ENCODE measurements at places on chromosomes 1 and 21.
A peak's percentile ranks its signal among the peaks of the same experiment; 100 is the strongest.

GRCh38 chr21:43904331-43904781, 39.3 kb downstream of the AGPAT3 start:
- no peak for DNase-seq

GRCh38 chr21:26840201-26840600, 5.0 kb downstream of the ADAMTS1 start:
- no peak for DNase-seq

- no peak for DNase-seq
Observed at GRCh38 chr1:171138980-171139379, 46.1 kb upstream of the FMO2 start.

DNA sequence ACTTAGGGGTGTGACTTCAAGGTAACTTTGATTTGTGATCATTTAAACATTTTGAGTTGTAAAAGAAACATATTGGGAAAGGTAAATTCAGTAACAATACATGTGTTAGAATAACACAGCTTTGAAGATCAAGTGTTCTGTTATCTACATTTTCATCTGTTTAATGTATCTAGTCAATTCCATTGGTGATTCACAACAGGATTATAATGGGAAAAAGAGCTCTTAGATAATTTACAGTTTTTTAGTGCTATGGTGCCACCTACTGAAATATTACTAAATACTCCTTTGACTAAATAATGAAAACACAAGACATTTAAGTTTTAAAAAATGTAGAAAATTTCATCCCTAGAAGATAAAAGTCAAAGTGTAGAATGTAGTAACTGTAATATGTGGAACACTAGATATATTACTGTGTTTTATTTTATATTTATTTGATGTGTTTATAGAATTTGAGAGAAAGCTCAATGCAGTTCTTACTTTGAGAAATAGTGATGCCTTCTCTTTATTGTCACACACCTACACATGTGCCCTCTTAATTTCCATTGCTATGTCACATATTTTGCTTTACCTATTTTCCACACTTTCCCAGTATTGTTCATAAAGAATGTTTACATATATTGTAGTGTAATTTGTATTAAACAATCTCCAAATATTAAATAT, 47.4 kb downstream of the PTPRC start:
- DNase-seq = no peak

- DNase-seq = no peak
Observed at GRCh38 chr1:218369688-218370511, 24.8 kb downstream of the TGFB2 start.

DNA sequence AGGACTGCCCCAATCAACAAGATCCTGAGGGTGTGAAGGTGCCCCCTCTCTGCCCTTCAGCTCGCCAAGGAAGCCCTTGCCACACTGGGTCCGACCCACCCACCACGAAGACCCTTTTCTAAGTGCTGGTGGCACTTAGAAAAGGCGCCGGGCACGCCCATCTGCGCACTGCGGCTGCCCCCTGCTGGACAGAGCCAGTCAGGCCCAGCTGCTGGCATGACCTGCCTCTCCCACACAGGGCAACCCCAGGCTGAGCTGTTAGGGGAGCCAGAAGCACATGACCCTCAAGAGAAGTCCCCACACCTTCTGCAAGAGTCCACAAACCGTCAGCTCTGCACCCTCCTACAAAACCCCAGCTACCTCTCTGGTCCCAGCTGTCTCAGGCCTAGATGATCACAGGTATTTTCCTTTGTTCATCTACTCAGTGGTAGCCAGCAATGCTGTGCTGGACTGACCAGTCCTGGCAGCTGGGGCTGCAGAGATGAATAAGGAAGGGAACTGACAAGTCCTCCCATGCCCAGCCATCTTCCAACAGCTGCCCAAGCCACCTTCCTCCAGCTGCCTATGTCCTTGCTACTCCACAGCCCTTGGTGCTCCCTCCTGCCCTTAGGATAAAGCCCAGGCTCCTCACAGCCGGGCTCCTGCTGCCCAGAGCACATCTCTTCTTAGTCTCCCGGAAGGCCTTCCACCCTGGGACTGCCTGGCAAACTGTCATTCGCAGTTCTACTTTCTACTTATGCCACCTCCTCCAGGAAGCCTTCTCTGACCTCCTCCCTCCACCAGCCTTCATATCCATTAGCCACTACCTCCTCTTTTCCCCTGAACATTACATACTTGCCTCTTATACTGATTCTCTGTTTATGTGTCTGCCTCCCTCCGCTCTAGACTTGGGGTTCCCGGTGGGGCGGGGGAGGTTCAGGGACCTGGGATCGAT, 39.8 kb upstream of the ZC3H12A start:
- DNase-seq = peak; percentile 74

- DNase-seq = no peak
Observed at GRCh38 chr1:233603478-233603877, 10.4 kb upstream of the KCNK1 start.

GRCh38 chr1:9315411-9316079, 22.9 kb downstream of the SPSB1 start:
- DNase-seq = no peak

DNA sequence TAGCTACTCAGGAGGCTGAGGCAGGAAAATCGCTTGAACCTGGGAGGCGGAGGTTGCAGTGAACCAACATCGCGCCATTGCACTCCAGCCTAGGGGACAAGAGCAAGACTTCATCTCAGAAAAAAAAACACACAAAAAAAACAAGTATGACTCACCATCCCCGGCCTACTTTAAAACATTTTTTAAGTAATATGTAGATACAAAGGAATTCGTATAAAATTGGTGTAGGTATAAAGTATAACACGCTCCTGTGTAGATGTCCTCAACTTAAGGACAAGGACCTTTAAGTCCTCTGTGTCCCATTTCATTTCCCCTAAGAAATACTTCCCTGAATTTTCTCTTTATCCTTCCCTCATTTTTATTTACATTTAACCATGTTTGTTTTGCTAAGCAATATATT, 73.4 kb upstream of the PKN2 start:
- no peak for DNase-seq

GRCh38 chr21:37915941-37916309, 332 bp downstream of the KCNJ6 start:
- peak; percentile 13 for DNase-seq

DNA sequence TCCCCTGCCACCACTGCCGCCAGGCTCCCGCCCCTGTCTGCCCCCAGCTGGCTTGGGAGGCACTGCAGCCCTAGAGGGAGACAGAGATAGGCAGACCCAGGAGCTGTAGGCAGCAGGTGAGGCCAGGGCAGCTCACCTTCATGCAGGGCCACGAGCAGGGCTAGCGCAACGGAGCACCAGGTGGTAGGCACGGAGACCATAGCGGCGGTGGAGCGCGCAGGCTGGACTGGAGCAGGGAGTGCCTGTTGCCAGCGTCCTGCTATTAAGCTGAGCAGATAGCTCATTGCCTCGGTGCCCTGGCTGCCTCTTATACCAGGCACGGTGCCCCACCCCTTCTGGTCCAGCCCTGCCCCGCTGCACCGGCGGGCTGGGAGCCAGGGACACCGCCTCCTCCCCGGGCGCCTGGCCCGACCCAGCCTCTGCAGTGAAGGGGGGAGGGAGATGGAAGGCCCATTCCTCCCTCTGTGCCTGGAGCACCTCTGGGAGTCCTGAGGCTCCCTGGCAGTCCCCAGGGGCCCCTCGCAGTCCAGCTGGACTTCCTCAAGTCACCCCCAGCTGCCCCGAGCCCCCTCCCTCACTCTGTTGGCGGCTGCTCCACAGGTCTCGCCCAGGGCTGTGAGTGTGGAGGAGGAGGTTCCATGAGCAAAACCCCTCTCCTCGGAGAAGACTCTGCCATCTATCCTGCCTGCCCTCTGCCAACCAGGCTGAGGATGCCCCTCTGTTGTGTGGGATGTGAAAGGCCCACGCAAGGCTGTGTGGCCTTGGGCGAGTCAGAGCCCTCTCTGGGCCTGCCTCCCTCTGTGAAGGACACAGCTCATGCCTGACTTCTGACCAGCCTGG, at the start of gene EDN2:
Gene EDN2 (minus strand): TSS at position 282 of the 840 bp plus-strand sequence. CDS start 82 bp downstream, at position 200.
- peak; percentile 39 for DNase-seq

DNA sequence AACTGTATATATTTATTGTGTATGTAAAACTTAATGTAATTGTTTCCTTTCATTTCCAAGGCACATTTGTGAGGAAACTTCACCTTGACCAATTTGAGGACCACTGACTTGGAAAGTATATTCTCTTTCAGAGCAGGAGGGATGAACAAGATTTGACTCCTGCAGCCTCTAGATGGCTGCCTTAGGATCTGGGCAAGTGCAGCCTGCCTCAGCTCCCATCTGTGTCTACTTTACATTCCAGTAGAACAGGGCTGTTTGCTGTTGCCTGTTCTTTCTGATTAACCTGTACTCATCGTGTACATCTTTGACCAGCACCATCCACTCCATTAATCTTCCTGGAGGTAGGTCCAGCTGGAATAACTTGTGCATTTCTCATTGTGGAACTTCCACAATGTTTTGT, 312.8 kb downstream of the HLX start:
- DNase-seq = no peak

GRCh38 chr1:29855561-29856160, 619.3 kb downstream of the PTPRU start:
- no peak for DNase-seq

- no peak for DNase-seq
Observed at GRCh38 chr21:41133874-41134522, 34.0 kb upstream of the BACE2 start.

DNA sequence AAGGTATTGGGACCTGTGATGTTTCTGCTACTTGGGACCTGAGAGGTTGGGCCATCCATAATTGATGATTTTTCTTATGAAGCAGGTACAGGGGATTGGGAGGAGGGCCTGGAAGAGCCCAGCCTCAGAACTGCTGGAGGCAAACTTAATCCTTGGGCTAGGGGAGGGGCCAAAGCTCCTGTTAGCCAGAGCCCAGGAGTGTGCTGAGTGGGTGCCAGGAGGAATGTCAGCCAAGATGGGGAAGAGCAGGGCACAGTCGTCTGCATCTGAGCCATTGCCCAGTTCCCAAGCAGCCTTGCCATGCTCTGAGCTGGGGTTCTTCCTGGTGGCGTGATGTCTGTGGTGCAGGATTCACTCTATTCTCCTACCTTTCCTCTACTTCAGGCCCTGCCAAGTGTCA, 5.8 kb downstream of the MAPKAPK2 start:
- no peak for DNase-seq

GRCh38 chr1:23083714-23084480, 64.6 kb downstream of the KDM1A start:
- DNase-seq = no peak

DNA sequence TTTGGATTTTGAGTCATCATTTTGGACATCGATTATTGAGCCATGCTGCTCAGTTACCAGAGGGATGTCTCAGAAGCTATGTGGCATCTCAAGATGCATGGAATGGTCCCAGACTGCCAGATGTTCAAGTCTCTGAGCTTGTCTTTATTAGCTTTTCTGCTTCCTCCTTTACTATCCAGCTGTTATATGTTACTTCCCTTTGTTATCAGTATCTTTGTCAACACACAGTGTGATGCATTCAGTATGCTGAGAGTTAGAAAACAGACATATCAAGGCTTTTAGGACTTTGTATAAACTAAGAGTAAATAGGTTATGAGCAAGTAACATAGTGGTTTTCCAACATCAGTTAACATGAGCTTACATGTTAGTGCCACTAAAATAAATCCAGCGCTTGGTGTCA, 474.5 kb downstream of the DSCAM start:
- no peak for DNase-seq

DNA sequence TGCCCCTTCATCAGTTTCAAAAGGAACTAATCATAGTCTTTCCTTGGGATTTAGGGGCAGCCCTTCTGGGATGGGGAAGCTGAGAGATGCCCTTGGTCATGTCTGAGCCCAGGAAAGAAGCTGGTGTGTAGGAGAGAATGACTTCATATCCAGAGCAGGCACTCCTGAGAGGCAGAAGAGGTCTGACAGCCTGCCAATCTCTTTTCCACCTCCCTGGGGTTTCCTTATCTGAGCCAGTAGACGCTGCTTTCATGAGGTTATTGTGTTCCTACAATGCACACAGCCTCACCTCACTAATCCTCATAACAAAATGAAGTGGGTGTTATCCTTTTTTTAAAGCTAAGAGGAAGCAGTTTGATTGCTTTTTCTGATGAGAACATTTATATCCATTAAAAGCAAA, 14.1 kb downstream of the ROR1 start:
- DNase-seq = peak; percentile 28

DNA sequence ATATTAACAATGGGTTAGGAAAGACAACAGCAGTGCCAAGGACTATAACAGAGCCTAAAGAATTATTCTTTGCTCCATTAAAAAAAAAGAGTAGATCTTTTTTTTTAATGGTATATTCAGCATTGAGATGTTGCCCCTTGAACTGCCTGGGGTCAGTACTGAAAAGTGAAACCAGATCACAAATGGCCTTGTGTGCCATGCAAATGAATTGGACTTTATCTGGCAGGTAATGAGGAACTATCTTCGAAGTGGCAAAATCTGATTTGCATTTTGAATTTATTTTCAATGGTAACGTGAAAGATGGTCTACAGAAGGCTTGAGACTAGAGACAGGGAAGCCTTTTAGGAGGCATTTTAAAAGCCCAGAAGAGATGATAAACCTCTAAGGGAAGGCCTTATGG, 21.4 kb upstream of the PKN2 start:
- no peak for DNase-seq

DNA sequence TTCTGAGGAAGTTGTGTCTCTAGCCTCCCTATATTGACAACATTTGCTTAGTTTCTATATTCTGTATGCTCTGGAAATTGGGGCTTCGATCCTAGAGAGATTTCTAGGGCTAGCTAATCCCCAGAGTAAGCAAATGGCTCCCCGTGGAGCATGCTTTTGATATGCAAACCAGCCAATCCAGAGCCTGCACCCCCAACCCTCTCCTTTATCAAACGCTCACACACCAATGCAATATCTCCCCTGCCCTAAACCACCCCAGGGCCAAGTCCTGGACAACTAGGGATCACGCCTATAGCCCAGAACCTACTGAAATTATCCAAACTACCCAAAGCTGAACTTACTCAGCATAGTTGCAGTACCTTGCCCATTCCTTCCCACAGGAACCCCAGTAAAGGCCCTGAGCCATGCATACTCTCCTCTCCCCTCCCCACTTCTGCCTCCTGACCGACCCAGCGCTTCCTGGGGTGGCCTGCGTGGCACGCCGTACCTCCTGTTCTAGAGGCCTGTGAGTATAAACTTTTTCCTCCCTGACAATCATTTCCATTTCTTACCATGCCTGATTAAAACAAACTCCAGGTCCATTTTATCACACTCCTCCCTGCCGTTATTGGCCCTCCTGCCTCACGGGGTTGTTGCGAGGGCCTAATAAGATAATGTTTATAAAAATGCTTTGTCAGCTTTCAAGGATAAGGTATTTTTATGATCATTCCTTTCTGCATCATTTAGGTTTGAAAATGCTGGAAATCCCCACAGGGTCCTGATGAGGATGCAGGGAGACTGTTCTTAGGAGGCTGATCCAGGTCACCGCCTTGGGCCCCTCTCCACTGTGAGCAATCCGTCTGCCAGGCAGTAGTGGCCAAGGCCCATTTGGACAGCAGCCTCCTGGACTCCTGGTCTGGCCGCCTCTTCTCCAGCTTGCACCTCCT, 102.7 kb downstream of the TENT5C start:
- DNase-seq = no peak

DNA sequence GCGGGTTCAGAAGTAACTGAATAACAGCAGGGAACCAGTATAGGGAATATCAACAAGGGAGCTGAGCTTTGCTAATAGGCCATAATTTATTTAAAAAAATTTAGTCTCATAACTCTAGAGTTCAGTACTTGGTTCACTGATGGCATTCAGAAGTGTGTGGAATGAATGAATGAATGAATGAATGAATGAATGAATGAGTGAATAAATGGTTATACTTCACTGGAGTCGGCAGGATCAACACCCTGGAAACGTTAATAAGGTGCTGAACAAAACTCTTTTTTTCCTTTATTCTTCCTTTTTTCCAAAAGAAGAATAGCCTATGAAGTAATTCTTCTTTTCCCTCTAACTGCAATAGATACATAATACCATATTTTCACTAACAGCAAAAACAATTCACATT, 129.3 kb downstream of the SIM2 start:
- DNase-seq = no peak

- no peak for DNase-seq
Observed at GRCh38 chr1:109500941-109501381, 7.1 kb downstream of the CYB561D1 start.

Measured in BE2C (cell line).